ENCODE measurements at places on chromosomes 2 and 18. TPM values are rescaled to one million over a fixed set of nuclear protein-coding genes. Genes with fewer than 3 reads are reported as not detected.

GRCh38 chr2:134576478-134576877 lies 142.3 kb downstream of the TMEM163 start:
- no peak for DNase-seq

- DNase-seq = peak; percentile 58
Measured at GRCh38 chr2:85707304-85707703, 13.1 kb downstream of the GNLY start.

The SERPINB7 gene
- not detected for total RNA-seq

The FSHR gene
- total RNA-seq = not detected

The UCN gene
- total RNA-seq = 0.82 TPM
